Transverse colon (tissue), 4 donors: ENCODE measurements at places on chromosomes 12 and 14.

DNA sequence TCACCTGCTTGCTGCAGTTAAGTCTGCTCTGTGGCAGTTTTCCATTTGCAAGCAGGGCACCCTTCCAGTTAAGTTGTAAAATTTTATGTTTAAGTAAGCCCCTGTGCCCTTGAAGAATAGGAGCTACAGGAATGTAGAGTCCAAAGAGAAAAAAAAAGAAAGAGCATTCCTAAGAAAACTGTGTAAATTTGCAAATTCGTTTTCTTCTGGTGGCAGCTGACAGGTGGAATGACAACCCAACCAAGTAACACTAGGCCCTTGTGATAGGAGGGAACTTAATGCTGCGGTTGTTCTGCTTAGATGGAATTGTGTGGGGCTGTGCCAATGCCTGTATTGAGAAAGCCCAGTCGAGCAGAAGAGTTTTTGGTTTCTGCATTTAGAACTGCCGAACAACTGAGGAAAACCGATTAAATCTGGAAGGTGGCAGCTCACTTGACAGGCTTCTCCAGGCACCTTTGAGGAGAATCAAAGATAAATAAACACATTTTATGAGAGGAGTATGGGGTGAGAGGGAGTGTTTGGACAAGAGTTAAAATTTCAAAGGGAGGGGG, 280.0 kb downstream of the RAD51B start:
- DNase-seq = no peak

DNA sequence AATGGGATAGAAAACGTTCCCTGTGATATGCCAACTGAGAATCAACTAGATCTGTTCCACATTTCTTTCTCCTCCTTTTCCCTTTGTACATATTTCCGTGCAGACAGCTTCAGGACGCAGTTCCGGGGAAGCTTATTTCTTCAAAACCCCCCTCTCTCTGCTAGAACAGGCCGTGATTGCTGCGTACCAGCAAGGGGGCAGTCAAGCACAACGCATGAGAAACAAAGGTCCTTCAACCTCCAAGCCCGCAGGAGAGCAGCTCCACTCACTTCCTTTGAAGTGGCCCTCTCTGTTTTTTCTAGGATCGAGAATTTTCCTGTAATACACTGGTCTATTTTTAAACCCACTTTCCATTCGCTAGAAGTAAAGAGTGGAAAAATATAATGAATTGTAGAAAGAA, 80.8 kb downstream of the ZNF664 start:
- peak; percentile 36 for DNase-seq

- DNase-seq = no peak
These were observed 5.9 kb downstream of the CIPC start for GRCh38 chr14:77103951-77104350.

DNA sequence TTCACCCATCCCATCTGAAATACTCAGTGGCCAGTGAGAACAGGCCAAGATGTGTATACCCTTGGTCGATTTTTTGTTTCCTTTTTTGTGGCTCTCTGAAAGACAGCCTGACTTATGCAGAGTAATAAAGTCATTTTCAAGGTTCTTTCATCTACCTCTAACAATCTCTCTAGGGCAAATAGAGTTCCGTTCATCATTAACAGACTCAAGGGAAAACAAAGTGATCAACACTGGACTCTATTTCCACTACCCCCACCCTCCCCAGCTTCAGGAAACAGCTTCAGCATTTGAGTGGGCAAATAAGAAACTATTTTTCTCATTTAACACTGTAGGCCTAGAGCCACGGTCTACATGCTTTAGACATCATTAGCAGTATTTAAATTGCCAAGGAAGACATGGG, 15.9 kb downstream of the PRKAB1 start:
- DNase-seq = no peak

- no peak for DNase-seq
These were observed 130.3 kb upstream of the EGLN3 start for GRCh38 chr14:34081101-34081575.

- DNase-seq = no peak
These were observed 600.9 kb upstream of the FLRT2 start for GRCh38 chr14:84929086-84929485.

GRCh38 chr14:36097356-36097755, 79.2 kb downstream of the PTCSC3 start:
- no peak for DNase-seq

DNA sequence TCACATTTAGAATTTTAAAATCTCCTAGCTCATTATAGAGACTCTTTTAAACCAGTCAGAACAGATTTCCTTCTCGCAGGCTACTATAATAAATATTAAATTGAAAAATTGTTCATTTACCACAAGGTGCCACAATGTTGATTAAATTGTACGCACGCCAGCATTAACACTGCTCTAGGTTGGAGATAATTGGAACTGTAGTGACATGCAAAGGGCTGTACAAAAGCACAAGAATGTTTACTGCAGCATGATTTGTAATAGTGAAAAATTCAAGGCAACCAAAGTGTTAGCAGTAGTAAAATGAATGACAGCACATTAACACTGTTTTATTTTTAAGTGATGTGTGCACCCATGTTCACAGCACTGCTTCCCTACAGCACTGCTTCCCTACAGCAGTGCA, 52.5 kb downstream of the TMEM132D start:
- no peak for DNase-seq

GRCh38 chr14:99246536-99247097, 25.4 kb downstream of the BCL11B start:
- no peak for DNase-seq

DNA sequence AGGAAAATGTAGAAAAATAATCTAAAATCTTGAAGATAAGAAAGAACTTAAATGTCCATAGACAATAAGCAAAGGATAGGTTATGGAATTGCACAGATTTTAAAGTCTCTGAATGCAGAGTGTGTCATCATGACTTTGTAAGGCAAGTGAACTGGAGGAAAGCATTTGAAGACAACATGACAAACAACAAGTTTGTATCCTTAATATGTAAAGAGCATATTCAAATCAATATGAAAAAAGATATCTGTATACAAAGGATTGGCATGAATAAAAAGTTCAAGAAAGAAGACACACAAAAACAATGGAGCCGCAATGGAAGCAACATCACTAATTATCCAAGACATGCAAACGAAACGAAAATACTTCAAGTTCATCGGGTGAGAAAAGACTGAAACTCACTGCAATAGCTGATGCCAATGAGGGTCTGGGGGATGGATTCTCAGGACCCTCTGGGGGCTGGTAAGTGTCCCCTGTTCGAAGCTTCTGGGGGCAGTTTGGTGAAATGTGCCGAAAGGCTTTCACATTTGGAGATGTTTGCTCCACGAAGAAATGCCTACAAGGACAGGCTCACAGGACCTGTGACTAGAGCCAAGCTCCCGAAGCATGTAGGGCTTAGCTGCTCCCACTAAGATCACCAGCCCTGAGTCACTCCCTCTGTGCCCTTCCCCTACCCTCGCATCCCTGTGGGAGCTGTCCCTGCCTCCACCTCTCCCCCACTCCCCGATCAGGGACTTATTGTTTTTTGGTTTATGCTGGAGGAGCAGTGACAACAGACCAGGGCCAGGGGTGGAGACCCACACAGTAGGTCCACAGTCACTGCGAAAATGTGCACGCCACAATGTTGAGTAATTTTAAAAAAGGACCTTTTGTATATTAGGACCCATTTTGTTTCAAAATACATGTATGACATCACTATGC, 345.7 kb upstream of the SFSWAP start:
- no peak for DNase-seq

DNA sequence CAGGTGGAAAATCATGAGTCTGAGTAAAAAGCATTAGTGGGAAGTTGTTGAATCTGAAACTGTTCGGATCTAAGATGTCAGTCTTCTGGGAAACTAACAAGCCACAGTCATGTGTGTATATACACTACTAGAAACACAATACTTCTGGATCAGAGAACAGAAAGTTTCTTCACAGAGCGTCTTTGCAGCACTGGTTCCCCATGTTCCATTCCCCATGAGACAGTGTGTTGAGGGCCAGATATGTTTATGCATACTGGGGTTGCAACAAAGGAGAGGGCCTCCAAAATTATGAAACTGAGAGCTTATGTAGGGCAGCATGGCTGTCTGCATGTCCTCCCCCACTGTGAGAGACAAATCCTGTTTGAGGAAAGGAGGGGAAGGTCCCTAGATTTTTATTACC, 295.0 kb upstream of the NAV3 start:
- DNase-seq = no peak

GRCh38 chr14:86541972-86542371, 1012.0 kb downstream of the FLRT2 start:
- no peak for DNase-seq

DNA sequence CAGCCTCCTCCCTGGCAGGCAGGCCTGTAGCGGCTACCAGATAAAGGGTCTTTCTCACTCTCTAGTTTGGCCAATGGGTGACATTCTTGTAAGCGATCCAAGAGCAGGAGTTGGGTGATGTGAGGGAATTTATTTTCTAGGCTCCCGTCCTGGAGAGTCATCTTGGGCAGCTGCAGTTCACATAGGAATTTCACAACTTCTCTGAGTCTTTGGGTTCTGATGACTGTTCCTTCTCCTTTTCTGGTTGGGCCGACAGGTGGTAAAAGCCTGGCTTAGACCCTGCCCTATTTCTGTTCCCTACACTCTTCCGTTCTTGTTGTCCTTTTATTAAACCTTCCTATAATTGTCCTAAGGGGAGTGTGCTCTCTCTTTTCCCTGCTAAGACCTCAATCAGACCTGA, 42.6 kb upstream of the POC1B start:
- no peak for DNase-seq

DNA sequence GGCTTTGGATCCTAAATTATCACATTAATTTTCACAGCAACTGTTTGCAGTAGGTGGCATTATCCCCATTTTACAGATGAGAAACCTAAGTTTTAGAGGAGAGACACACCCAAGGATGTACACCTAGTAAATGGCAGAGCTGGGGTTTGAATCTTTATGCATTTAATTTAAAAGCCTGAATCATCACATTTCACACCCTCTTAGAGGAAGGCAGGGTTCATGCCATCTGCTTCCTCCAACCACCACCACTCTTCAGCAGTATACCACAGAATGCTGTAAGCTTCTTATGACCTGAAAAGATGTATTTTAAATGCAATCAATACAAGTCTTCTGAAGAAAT, 90.3 kb downstream of the CRADD start:
- DNase-seq = no peak

DNA sequence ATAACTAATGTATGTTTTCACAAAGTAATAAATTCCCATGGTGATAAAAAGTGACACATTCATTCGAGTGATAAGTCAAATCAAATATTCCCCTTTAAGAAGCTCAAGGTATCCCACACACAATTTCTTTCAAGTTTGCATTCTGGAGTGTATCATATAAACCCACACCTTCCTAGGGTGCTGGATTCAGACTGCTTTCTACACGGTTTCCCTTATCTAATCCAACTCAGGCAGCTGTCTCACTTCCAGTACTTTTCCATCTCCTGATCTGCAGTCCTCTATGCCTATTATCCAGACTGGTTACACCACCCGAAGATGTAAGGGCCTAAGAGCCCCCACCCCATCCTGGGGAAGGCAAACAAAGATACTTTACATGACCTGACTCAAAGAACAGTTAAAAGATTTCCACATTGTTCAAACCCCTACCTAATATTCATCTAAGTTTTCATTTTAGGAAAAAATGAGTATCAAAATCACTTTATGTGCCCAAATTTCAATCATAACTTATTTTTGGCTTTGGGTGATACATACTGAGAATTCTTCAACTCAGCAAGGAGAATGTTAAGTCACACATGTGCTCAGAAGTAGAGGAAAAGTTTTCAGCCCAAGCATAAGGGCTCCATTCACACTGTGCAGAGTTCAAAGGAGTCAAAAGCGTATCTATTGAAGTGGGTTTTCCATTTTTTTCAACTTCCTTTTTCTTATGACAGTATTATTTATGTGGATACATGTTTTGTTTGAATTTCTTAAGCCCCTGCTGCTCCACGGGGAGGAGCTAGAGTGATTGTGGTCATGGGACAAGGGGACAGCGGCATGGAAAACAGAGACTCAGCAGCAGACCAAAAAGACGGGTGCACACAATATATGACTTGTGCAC, 41.8 kb downstream of the CORO1C start:
- peak; percentile 27 for DNase-seq

DNA sequence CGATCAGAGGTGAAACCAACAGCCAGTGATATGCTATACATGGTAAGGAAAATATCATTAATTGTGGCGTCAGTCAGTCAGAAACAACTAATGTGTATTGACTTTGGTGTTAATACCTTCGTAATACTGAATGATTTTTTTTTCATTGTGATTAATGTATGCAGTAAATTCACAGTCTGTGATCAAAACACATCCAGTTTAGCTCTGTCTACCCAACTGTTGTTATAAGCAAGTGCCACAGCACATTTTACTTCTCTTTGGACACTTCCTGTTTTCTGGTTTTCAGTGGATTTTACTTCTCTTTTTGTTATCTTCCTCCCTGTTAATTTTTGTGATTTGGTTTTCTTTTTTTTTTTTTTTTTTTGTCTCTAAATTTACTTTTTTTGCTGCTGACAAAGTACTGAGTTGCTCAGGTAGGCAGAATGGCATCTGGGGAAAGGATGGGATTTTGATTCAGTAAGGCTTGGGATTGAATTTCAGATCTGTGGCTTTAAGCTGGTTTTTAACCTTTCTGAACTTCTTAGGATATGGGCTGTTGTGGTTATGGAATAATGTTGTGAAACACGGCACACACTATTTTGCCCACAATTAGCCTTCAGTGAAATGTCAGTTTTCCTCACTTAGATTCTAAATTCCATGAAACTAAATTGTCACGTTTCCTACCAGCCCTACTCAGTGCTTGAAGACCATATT, 604 bp downstream of the GLIPR1 start:
- DNase-seq = no peak

DNA sequence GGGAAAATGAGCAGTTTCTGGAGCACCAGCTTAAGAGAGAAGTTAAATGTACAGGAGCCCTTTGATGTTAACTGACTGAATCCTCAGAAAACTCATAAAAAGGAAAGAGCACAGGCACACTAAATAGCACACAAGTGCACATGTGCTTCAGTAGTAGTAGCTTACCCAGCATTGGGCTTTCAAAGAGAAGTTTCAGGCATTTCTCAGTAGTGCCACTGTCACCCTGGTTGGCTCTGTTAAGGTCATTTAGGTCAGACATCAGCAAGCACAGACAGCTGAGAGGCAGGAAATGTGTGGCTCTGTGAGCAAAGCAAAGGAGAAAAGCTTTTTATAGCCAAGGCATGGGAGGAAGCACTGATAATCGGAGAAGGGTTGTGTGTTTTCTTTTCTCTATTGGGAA, 96.3 kb upstream of the HIF1A start:
- no peak for DNase-seq

DNA sequence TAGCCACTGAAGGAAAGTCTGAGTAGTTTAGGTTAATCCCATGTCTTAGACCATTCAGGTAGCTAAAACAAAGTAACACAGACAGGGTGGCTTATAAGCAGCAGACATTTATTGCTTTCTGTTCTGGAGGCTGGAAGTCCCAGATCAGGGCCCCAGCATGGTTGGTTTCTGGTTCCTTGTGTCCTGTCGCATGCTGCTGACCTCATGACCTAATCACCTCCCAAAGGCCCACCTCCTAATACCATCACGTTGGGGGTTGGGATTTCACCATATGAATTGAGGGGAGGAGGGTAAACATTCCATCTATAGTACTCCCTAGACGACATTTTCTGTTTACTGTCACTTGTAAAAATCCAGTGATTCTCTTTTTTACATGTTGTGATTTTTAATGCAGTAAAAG, 148.6 kb downstream of the FBXL14 start:
- DNase-seq = no peak
